Femur (tissue), 1 donor: ENCODE measurements at places on chromosomes 13 and 19.
A peak's percentile ranks its signal among the peaks of the same experiment; 100 is the strongest.

DNA sequence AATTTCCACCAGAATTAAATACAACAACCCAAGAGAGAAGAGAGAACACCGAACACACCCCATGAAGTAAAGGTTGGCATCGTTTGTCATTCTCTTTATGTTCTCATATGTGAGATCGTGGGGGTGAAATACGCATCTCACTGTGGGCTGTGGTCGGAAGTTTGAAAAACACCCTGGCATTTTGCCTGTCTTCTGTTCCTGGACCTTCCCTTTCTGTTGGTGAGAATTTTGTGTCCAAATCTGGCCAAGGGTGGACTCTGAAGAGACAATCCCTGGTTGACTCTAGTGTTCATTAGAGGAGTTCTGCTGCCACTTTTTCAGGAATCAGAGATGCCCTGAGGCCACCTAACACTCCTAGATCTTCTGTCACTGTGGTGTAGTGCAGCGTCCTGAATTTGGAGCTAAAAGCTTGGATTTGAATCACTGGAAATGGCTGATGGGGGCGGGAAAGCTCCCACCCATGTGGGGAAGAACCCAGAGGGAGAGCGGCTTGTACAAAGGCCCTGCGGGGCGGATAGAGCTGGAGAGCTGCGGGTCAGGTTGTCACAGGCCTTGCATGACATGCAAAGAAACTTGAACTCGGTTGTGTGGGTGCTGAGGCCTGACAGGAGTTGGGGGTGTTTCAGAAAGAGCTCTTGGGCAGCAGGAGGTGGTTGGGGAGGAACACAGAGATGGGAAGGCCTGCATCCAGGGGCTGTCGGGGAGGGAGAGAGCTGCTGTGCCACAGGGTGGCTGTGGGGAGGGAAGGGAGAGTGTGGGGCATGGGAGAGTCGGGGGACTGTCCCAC, 11.1 kb upstream of the SPATA13 start:
- no peak for DNase-seq

- no peak for DNase-seq
These were observed 180.1 kb downstream of the POSTN start for GRCh38 chr13:37418490-37418889.

- no peak for DNase-seq
These were observed 12.1 kb downstream of the SOX1 start for GRCh38 chr13:112078879-112079531.

- no peak for DNase-seq
These were observed 12.2 kb downstream of the WIZ start for GRCh38 chr19:15437355-15438123.

GRCh38 chr19:53520163-53520546, 17.8 kb upstream of the ZNF331 start:
- DNase-seq, result no peak

DNA sequence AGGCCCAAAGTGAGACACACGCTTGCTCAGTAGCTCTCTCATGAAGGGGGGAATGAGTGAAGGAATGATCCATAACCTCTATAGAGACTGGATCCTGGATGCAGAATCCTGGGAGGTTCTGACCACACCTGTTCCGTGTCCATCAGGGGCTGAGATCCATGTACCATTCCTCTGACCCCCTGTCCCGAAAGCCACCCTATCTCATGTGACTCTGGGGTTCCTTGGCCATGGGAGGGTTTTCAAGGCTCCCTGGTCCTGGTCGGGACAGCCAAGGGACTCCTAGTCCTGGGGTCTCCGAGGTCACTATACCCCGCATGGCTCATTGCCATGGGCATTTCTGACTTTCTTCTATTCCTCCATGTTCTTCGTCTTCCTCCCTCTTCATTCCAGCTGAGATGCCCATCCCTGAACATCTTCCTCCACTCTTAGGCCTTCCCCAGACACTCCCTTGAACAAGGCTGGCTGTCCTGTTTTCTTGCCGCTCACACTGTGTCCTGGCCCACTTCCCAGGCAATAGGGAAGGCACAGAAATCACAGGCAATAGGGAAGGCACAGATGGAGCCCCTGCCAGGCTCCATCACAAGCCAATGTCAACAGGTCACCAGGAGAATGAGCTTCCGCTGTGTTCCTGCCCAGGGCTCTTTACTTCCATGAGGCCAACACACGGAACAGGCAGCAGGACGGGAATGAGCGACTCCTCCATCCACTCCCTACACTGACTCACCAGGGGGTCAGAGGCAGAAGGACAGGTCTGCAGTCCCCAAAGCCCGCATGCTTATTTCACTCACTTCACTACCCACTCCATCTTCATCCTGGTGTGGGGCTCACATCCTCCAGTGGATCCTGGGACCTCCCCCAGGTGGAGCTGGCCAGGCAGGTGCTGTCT, 3.2 kb downstream of the CEACAM5 start:
- no peak for DNase-seq

DNA sequence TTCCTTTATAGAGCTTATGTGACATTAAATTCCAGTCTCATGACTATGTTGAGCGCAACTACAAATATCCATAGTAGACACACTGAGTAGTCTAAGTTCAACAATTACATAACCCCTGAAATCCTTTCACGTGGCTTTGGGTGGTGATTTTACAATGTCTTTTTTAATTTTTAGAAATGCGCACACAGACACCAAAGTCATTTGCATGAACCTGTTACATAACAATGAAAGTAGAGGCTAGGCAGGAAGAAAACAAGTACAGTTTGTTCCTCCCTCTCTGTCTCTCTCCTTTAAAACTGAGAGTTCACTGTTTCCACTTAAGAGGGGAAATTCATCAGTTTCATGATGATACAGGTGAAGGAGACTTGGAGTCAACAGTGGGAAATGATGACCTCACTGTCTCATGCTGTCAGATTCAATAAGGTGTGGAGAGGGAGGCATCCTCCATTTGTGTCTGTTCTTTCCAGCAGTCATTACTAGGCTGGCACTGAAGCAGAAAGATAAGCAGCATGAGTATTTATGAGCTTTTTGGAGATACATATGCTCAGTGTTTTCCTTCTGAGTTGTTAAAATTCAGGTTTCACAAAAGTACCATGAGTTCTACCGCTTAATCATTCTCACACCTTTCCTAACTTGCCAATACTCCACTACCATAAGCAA, 201.8 kb downstream of the LHFPL6 start:
- no peak for DNase-seq

DNA sequence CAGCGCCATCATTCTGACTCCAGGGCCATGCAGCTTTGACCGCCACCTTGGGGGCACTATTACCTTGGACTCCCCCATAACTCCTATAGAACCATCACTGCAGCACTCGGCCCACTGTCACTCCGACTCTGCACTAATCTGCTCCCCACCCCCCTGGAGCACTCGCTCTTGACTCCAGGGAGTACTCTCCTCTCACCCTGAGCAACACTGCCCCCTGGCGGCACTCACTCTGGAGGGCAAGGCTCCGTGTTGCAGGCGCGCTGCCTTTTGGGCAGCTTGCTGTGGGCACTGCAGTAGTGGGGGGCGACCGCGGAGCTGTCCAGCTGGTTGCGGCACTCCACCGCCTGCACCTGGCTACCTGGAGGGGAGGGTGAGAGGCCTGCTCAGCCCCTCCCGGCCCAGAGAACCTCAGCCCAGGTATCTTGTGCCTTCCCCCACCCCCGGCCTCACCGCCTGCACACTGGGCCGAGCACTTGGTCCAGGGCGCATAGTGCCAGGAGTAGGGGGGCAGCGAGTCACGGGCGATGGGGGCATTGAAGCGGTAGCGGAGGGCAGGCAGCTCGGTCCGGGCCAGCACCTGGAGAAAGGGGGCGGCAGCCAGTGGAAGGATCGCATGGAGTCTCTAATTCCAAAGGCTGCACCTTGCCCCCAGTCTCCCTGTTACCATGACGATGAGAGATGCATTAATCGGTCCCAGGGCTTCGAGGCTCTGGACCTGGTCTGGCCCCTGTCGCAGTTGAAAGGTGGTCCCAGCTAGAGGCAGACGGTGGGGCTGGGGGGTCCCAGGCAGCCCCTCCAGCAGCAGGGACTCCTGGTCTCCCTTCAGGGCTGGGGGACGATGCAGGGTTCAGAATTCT, 8.9 kb upstream of the MYO1F start:
- DNase-seq, result no peak

DNA sequence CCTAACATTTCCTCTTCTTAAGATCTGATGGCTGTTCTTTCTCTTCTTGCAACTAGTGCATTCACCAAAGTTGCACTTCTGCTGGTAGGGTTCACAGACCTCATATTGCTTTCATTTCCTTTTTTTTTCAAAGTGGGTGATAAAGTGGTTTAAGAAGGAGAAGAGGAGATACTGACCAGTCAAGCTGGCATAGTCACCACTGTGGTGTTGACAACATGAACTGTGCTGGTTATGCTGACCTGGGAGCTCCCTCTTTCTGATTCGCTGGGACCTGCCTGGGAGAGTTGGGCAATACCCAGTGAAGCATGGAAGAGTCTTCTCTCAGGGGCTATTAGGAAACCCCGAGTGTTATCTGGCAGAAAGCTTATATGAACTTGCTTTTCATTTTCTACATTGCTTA, 222.9 kb downstream of the SLITRK5 start:
- no peak for DNase-seq

GRCh38 chr19:1266916-1267476, 2.1 kb upstream of the CIRBP start:
- peak; percentile 83 for DNase-seq

DNA sequence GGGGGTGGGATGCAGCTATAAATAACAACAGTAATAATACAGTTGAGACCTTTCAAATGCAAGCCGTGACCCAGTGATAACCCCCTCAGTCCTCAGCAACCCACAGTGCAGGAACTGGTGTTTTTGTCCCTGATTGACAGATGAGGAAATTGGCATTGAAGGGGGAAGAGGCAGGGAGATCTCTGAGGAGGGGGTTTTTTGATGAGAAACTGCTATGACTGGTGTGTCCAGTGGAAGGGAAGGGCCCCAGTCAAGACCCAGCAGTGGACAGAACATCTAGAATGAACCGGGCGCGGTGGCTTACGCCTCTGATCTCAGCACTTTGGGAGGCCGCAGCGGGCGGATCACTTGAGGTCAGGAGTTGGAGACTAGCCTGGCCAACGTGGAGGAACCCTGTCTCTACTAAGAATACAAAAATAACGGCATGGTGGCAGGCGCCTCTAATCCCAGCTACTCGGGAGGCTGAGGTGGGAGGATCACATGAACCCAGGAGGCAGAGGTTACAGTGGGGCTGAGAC, 1.9 kb downstream of the MAP1S start:
- DNase-seq, result no peak

DNA sequence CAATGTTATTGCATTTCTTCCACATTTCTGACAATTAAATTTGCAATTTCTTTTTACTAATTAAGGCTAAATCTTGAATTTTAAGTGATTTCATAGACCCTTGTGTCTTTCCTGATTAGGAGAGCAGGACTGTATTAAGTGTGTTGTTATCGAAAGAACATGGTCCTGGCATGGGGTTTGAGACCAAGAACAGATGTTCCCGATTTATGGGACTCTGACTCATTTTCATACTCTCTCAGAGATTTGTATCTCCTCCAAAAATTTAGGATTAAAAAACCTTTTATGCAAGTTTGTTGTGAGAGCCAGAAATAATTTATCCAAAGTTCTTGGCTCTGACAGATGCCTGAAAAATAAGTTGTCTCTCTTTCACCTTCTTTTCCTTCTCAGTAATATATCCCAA, 589.3 kb upstream of the ARGLU1 start:
- no peak for DNase-seq
